ENCODE measurements at places on chromosomes 5 and 9.

DNA sequence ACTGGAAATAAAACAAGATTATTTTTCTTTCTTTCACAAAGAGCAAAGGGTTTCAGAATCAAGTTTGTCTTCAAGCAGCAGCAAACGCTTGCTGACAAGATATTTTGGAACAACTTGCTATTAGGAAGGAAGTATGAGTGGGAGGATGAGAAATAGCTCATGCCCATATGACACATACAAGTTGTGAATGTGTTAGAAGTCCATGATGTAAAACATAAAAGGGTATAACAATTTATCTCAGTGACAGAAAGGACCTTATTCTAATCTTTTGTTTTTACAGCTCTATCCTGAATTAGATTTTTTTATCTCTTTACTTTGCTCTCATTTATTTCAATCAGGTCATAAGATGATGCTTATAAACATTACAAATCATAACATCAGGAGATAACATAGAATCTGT lies 516.6 kb upstream of the MEF2C start:
- DNase-seq: no peak

DNA sequence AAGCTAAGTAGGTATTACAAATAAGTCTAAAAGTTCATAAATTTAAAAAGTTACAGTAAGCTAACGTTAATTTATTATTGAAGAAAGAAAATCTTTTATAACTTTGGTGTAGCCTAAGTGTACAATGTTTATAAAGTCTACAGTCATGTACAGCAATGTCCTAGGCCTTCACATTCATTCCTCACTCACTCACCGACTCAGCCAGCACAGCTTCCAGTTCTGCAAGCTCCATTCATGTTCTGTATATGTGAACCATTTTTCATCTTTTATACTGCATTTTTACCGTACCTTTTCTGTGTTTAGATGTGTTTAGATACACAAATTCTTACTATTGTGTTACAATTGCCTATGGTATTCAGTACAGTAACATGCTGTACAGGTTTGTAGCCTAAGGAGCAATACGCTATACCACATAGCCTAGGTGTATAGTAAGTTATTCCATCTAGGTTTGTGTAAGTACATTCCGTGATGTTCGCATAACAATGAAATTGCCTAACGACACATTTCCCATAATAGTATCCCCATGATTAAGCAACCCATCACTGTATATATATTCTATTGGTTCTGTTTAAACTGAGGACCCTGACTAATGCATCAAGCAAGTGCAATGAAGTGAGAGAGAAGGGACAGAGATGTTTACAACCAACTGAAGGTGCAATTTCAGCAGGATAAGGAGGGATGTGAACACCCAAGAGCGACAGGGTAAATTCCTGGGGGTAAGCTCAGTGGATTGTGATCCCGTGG lies 88.9 kb upstream of the TRIO start:
- DNase-seq: no peak

- DNase-seq: no peak
These were observed 86.3 kb upstream of the GCNT4 start for GRCh38 chr5:75138689-75139088.

DNA sequence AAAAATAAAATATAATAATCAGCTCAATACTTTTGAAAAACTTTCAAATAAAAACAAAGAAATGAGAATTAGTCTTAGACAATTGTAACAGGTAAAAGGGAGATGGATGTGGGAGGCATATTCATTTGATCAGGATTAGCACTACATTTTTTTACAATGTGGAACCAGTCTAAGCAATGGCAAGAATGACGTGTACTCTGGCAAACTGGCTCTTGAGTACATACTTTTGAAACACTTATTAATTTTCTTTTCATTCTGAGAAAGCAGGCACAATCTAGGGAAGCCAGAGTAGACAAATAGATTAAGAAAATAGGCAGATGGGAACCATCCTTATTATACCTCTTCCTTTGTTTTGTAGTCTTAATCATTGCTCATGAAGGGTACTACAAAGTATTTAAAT lies 79.7 kb downstream of the MEF2C start:
- no peak for DNase-seq

GRCh38 chr5:149747833-149748366 lies 17.8 kb downstream of the PPARGC1B start:
- no peak for DNase-seq

DNA sequence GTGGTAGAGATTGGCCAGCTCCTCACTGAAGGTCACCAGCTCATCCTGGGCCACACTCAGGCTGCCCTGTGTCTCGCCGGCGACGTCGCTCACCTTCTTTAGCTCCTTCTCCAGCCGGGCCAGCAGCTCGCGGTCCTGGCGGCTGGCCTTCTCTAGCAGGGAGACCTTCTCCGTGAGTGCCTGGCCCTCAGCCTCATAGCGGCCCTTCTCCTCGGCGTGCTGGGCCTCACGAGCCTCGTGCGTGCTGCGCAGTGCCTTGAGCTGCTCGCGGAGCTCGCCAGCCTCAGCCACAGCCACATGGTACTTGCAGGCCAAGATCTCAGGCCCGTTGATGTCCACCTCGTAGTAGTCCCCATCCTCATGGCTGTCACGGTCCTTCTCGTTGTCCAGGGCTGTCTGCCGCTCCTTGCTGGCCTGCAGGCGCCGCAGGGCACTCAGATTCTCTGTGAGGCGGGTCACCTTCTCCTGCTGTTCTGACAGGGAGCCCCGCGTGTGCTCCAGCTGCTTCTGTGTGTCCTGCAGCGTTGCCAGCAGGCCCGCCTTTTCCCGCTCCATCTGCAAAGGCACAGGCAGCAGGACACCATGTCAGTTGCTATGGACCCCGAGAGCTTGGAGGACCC lies 45.5 kb downstream of the BICD2 start:
- no peak for DNase-seq

DNA sequence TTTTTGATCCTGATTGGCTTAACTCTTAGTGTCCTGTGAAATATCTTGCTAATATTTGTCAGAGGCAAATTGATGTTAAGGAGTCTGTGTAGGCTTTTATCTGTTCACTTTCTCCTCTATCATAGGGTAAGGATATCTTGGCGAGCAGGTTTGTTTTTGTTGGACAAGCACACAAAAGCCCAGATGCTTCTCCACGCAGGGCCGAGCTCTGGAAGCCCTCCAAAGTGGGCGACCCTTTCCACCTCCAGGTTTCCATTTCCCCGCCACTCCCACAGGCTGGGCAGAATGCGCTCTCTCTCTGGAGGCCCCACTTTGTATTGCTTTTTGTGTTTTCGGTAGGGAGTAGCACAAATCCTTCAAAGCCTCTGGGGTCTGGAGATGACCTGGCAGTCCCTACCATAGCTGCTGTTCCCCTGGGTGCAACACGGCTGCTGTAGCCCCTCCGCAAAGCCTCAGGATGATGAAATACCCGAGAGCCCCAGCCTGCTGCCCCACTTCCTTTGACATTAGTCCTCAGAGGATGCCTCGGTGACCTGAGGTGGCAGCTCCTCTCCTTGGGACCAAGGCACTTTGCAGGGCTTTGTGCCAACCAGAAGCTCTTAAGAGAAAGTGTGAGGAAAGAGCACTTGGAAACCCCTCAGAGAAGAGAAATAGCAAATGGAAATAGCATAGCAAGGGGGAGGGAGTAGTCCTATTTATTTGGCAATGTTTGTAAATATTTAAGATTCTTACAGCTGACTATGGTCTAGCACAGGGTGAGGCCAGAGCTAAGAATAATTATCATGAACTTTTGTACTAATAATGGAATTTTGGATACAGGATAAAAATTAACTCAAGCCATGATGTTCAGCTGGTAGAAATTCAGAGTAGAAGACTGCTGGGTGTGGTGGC lies 122.8 kb downstream of the ARHGEF28 start:
- no peak for DNase-seq

- DNase-seq: no peak
These were observed 304.0 kb downstream of the TLR4 start for GRCh38 chr9:118008246-118008645.

DNA sequence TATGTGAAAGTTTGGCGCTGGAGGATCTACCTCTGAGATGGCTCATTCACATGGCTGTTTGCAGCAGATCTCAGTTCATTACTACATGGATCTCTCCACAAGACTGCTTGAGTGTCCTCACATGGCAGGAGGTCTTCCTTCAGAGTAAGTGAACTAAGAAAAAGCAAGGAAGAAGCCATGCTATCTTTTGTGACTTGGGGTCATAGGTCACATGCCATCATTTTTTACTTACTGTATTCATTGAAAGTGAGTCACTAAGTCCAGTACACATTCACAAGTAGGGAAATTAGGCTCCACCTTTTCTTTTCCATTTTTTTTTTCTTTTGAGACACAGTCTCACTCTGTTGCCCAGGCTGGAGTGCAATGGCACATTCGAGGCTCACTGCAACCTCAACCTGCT lies 8.7 kb upstream of the CDKN2AIPNL start:
- DNase-seq: no peak

DNA sequence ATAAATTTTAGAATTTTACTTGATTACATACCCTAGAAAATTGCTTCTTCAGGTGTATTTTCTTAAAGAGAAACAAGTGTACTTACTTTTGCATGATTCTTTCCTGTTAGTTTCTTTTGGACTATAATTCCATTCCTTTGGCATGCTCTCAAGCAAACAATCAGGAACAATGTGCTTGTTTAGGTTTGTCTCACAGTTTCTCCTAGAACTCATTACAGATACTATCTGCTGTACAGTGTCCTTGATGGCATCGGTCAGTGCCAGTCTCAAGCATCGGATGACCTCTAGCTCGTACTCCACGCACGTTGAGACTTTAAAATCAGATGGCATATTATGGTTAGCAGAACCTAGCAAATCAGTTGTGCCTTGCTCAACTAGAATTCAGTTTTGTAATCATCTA lies 214.9 kb downstream of the KIAA0825 start:
- no peak for DNase-seq

- no peak for DNase-seq
These were observed 624.1 kb downstream of the ISL1 start for GRCh38 chr5:52007230-52007858.

- no peak for DNase-seq
These were observed 164.4 kb downstream of the FOCAD start for GRCh38 chr9:20848490-20848889.

DNA sequence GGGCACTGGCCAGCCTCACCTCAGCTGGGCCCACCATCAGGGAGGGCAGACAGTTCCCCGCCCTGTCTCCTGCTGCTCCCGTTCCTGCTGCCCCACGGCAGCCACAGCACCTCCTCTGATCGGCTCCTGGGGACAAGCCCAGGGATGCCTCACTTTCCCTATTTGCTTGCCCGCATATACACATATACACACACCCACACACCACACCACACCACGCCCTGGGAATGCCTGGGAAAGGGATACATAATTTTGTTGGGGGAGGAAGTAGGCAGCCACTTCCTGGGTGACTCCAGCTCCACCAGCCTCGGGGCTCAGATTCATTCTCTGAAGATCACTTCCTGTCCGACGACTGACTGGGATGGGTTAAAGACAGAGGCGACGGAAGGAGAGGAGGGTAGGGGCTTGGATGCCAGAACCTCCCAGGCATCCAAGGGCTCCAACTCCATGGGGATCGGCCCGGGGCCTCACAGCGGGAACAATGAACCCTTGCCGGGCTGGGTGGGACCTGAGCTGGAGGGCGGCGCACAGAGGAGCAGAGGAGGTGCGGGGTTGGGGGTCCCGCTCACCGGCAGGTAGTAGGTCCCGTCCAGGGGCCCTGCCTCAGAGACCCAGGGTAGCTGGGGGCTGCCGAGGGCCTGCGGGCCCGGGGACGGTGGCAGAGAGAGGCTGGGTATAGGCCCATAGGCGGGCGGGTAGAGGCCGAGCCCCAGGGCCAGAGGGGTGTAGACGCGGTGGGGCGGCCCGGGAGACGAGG lies 2.0 kb upstream of the MZB1 start:
- DNase-seq: no peak

GRCh38 chr5:178832618-178833201 lies 27.0 kb upstream of the ZNF354B start:
- DNase-seq: no peak

- no peak for DNase-seq
These were observed 117.0 kb upstream of the GNA14 start for GRCh38 chr9:77764894-77765780.

DNA sequence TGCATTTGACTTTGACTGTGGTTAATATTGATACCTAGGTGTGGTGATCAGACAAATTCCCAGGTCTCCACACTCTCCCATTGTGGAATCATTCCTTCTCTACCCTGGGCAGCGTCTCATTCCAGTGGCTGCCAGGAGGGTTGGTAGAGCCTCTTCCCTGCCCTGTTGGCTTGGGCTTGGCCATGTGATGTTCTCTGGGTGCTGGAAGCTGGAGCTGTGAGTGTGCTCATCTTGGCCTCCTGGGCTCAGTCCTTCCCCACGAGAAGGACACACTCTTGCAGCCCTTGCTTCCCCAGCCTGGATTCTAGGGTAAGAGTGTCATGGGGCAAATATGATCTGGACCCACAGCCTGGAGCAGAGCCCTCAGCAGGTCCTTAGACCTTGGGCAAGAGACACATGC lies 167.2 kb upstream of the IRX4 start:
- DNase-seq: no peak

DNA sequence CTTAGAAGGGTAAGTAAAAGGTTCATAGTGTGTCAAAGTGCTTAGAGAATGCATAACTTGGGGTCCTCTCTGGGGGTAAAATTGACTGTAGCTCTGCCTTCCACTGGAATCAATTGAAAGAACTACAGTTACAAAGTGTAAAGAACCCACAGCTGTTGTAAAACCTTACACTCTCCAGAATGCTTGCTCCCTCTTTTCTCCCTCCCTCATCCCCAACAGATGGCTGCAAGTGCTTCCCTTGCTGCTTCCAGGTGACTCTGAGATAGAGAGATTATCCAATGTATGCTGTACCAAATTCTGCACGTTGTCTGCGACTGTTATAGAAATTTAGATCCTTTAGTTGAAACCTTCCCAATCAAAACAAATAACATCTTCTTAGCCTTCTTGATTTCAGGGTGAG lies 126.0 kb downstream of the STK32A start:
- DNase-seq: no peak

DNA sequence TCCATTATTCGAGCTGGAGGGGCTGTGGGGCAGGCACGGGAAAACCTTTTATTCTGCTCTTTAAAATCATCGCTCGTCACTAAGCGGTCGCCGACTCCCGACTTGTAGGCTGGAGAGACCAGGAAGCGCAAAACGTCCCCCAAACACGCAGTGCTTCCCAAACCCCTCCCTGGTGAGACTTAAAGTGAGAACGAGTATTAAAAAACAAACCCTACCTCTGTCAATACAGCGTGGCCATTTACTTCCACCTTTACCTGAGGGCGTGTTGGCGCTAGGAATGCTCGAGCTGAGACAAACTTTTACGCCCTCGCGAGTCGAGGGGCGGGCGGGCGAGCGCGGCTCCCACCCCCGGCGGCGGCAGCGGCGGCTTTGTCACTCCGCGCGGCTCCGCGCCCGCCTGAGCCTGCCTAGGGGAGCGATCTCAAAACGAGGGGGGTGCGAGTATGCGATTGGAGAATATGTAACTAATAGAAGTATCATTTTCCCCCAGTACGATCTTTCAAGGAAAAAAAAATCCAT lies at the start of gene NR2F1-AS1:
Gene NR2F1-AS1 (minus strand): TSS at position 293 of the 519 bp plus-strand sequence.
- DNase-seq: no peak

- no peak for DNase-seq
These were observed 49.2 kb downstream of the ITGA2 start for GRCh38 chr5:53038196-53038847.

- DNase-seq: no peak
These were observed 1.2 kb downstream of the FGF18 start for GRCh38 chr5:171420431-171421241.

- DNase-seq: no peak
These were observed 69.4 kb upstream of the MEF2C start for GRCh38 chr5:88952344-88952743.
